ENCODE measurements at places on chromosomes 3 and 15.

DNA sequence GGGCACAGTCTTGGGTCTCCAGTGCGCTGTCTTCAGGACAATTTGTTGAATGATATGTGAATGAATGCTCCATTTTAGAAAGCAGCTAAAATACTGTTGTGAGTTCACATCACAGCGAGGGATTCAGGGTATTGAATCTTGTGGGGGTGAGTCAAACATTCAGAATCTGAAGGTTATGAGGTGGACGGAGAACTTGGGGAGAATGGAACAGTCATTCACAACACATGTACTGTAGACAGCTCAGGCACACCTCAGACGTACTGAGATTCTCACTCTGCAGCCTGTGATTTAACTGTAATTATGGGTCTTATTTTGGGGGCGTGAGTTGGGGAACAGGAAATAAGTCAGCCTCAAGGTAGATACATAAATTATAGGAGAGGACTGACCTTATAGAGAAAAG lies 13.9 kb downstream of the CRYBG3 start:
- no peak for DNase-seq

GRCh38 chr3:136772709-136773108 lies 20.5 kb upstream of the STAG1 start:
- DNase-seq = no peak

- DNase-seq = no peak
Measured at GRCh38 chr3:13235897-13236296, 162.7 kb upstream of the IQSEC1 start.

- no peak for DNase-seq
Measured at GRCh38 chr3:54243056-54243931, 120.9 kb downstream of the CACNA2D3 start.

DNA sequence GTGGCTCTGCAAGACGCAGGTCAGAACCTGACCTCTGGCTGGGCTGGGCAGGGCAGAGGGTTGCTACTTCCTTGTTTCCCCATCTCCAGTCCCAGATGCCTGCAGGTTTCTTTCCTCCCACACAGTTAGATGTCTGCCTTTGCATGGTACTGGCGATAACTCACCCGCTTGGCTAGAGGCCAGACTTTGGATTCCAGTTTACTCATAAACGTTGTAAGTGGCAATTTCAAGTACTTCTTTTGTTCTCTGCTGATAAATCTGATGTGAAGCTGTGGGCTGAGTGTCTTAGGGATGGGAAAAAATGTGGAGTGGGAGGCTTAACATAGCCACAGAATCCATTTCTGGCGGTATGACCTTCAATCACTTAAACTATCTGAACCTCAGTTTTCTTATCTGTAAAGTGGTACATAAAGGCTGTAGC lies 194.2 kb downstream of the EBLN2 start:
- no peak for DNase-seq

- no peak for DNase-seq
Measured at GRCh38 chr15:56891852-56892440, 26.5 kb upstream of the TCF12 start.

Data from T1000 (cell line).